ENCODE measurements at places on chromosomes 1 and 21.

GRCh38 chr21:34639882-34640788 lies 25.2 kb upstream of the RCAN1 start:
- DNase-seq: no peak

GRCh38 chr21:33514229-33514628 lies 22.7 kb upstream of the DNAJC28 start:
- peak; percentile 63 for DNase-seq

GRCh38 chr1:99768524-99769245 lies 2.2 kb upstream of the FRRS1 start:
- no peak for DNase-seq

GRCh38 chr21:29741761-29742160 lies 198.0 kb downstream of the GRIK1 start:
- DNase-seq: no peak

- DNase-seq: no peak
These were observed 39.0 kb downstream of the NEXN start for GRCh38 chr1:77927414-77927813.

- DNase-seq: no peak
These were observed 139.5 kb upstream of the SAMSN1 start for GRCh38 chr21:14685568-14685967.

DNA sequence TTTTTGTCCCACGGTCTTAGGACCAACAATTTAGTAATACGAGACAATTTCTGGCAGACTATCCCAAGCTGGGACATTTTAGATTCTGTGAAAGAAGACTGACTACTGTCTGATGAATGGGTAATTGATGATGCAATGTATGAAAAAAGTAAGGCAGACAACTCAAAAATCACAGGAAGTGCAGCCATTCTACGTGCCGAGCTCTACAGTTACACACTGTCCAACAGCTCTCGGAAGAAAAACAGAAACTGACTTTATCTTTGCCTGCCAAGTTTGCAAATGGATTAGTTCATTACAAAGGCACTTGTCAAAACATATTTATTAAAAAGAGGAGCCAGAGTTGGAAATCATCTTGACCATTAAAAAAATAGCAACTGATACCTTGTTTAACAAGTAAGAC lies 31.3 kb downstream of the ZBTB8B start:
- DNase-seq: no peak

DNA sequence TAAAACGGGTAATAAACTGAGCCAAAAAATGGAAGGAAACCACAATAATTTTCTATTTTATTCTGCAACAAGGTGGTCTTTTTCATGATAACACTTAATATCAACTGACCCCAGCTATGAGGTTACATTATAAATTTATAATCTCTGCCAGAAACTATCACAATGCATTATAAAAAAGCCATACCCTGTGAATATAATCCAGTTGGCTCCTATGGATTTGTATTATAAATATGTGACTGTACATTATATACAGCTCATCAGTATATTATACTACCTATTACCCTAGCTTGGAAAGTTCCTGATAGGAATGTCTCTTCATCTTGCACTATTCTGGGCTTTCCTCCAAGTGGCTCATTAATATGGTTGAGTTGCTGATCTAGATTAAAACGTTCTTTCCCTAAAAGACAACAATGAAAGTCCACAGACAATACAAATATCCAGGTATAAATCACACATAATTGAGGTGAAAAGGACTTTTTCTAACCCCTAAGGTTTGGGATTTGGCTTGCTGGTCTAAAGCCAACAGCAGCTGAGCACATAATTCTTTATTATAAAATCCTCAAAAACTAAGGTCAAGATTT lies 487.7 kb downstream of the TTLL7 start:
- no peak for DNase-seq
